Activated B cell treated with CpG ODN at 0.5 μM for 24 hours (primary cell): ENCODE measurements at places on chromosomes 3 and 15. TPM values are rescaled to one million over a fixed set of nuclear protein-coding genes. Genes with fewer than 3 reads are reported as not detected.

GRCh38 chr3:146818301-146818700 is 213.2 kb upstream of the PLSCR5 start:
- no peak overlapping the region for H3K4me3 ChIP-seq
- no peak overlapping the region for H3K27ac ChIP-seq
- H3K4me1 ChIP-seq: no peaks in the 10 kb centered on the region
- no peaks in the 10 kb centered on the region for H3K27me3 ChIP-seq
- no peaks in the 10 kb centered on the region for H3K36me3 ChIP-seq

DNA sequence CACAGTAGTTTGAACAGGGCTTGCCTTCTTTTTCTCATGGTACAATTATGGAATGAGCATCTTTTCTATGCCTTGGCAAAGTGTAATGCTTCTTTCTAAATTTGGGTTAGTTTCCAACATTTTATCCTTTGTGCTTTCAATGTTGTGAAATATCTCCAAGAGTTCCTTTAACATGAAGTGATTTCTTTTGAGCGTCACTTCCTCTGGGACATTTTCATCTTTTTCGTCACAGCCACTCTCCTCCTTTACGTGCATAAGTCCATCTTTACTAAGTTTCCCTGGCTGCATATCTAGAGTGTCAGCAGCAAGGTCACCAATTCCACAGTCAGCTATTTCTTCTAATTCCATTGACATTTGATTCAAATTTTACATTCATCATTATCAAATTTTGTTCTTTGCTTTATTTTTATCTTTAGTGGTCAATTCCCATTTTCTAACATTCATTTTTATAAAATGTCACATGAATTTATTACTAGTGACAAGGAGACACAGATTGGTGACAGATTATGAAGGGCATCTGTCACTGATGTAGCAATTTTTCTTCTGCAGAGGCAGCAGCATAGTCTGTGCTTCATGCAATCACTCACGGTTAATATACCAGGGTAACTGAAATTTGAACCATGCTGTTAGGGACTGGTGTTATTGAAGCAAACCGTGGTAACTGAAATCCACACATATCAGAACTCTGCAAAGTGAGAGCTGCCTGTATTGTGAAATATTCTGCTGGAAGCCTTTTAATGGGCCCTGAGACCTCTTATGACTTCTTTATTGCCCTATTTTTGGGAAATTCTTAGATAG is 126.5 kb upstream of the THBS1 start:
- H3K4me1 ChIP-seq: no peaks in the 10 kb centered on the region
- no peaks in the 10 kb centered on the region for H3K36me3 ChIP-seq
- H3K27ac ChIP-seq: no peak overlapping the region

IGSF11 gene
- not detected in 2 replicates for total RNA-seq

DNA sequence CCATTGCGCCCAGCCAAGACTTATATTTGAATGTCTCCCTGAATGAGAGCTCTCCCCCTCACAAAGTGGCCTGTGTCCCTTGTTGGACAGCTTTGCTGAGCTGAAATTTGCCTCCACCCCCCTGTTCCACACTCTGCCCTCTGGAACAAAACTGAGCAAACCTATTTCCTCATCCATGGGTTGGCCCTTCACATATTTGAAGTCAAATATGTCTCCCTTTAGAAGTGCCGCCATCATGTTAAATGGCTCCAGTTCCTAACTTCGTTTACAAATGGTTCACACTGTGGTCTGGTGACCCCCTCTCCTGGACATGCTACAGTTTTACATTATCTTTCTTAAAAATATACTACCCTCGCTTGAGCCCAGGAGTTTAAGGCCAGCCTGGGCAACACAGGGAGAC is 4.6 kb downstream of the PLIN1 start:
- H3K4me3 ChIP-seq: no peak overlapping the region
- no peak for DNase-seq
- H3K36me3 ChIP-seq: no peaks in the 10 kb centered on the region
- H3K4me1 ChIP-seq: no peaks in the 10 kb centered on the region
- H3K27me3 ChIP-seq: no peaks in the 10 kb centered on the region
- no peak overlapping the region for H3K27ac ChIP-seq

ZBTB47 gene
- total RNA-seq: 0.88 and 1.1 TPM in 2 replicates

DNA sequence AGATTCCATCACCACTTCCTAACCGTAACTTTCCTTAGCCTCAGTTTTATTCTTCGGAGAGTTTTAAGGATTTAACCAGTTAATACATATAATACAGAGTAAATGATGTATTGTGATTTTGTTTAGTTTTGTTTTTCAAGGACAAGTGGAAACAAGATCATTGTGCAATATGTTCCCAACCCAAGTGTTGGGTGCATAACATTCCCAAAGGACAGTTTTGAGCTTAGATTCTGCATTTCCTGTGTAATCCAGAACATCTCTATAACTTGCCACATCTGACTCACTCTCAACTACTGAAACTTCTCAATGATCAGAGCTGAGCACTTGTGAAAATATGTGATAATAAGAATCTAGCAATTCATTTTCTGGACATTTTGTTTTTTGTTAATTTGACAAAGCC is 466.1 kb upstream of the PPP2R3A start:
- no peak overlapping the region for H3K4me3 ChIP-seq
- DNase-seq: no peak
- peaks cover 11% of the 10 kb centered on the region for H3K4me1 ChIP-seq
- H3K36me3 ChIP-seq: no peaks in the 10 kb centered on the region

IL5RA gene
- not detected in 2 replicates for total RNA-seq

GRCh38 chr3:74200952-74201351 is 413.5 kb downstream of the CNTN3 start:
- H3K4me1 ChIP-seq: no peaks in the 10 kb centered on the region
- no peaks in the 10 kb centered on the region for H3K27me3 ChIP-seq
- H3K27ac ChIP-seq: no peak overlapping the region
- no peaks in the 10 kb centered on the region for H3K36me3 ChIP-seq
- no peak overlapping the region for H3K4me3 ChIP-seq
- no peak for DNase-seq

DNA sequence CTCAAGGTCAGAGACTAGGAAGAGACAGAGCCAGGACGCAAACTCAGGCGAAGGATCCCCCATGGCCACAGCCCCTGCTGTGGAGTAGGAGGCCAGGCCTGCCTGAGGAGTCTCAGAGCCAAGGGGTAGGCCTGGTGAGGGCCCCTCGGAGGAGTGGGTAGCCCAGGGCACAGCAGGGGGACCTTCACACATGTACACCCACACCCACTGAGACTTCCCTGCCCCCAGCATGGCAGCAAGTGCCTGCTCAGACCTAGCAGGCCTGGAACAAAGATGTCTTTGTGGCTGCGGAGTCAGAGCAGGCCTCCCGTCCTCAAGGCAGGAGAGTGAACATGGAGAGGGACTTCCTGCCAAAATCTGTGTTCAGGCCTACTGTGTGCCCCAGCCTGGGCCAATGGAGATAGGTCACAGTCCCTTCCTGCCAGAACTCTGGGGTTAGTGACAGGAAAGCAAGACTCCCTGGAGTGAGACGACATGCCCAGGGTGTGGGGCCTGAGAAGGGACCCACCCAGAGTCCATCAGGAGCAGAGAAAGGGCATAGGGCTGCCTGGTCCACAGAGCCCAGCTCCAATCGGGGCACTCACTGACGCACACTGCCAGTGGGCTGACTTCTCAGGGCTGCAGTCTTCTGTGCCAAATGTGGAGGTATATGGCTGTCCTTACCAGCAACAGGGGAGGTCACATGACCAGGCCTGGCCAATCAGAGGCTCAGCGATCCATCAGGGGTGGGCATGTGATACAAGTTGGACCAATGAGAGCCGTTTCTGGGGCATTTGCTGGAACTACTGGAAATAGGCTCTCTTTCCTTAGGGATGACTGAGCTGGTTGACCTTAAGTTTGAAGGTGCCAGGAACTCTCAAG is 2.3 kb downstream of the GRIP2 start:
- no peak overlapping the region for H3K27ac ChIP-seq
- H3K4me3 ChIP-seq: no peak overlapping the region
- no peaks in the 10 kb centered on the region for H3K4me1 ChIP-seq
- no peak for DNase-seq
- H3K27me3 ChIP-seq: peaks cover 8% of the 10 kb centered on the region
- H3K36me3 ChIP-seq: no peaks in the 10 kb centered on the region
